ENCODE measurements at places on chromosomes 3 and 15. TPM values are rescaled to one million over a fixed set of nuclear protein-coding genes. Genes with fewer than 3 reads are reported as not detected.

The GATM gene
- total RNA-seq: 288 TPM

- DNase-seq: no peak
These were observed 202.0 kb downstream of the UBE2E2 start for GRCh38 chr3:23405081-23405480.

DNA sequence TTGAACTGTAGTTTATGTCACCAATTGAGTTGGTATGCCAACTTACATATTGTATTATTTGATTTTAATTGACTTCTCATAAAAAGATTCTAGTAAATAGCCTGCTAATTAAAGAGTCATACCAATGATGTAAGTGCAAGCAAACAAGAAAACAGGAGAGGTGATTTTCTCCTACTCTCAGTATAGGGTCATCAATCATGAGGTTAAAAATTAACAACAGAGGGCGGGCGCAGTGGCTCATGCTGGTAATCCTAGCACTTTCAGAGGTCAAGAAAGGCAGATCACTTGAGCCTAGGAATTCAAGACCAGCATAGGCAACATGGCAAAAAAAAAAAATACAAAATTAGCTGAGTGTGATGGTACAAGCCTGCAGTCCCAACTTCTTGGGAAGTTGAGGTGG is 108.7 kb downstream of the MYO9A start:
- DNase-seq: no peak

GRCh38 chr15:89633585-89633984 is 21.7 kb downstream of the KIF7 start:
- no peak for DNase-seq

DNA sequence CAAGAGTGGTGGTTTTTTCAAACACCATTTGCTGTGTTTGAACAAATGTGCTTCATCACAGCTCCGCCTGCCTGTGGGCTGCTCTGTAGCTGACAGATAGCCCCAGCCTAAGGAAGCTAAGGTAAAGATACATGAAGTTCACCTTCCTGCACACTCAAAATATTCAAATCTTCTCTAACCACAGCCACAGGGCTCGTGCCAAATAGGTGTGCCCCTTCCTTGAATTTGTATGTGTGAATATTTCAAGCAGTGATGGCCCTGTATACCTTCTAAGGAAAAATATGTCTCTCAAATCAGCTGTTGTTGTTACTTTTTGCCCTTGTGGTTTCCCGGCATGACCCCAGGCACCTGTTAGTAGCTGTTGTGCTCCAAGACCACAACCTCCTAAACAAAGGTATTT is 92.8 kb downstream of the CCNL1 start:
- no peak for DNase-seq
